Activated T-cell treated with anti-CD3 and anti-CD28 coated beads, Interleukin-2, amount 50 U/mL, for 72 hours (primary cell): ENCODE measurements at places on chromosomes 4 and X. TPM values are rescaled to one million over a fixed set of nuclear protein-coding genes. Genes with fewer than 3 reads are reported as not detected.
A peak's percentile ranks its signal among the peaks of the same experiment; 100 is the strongest.

- no peak for DNase-seq
- H3K36me3 ChIP-seq, result peaks cover 4% of the 10 kb centered on the region
- H3K27me3 ChIP-seq, result no peaks in the 10 kb centered on the region
- H3K4me3 ChIP-seq, result no peak overlapping the region
Measured at GRCh38 chrX:21968333-21968732, 27.8 kb downstream of the SMS start.

DNA sequence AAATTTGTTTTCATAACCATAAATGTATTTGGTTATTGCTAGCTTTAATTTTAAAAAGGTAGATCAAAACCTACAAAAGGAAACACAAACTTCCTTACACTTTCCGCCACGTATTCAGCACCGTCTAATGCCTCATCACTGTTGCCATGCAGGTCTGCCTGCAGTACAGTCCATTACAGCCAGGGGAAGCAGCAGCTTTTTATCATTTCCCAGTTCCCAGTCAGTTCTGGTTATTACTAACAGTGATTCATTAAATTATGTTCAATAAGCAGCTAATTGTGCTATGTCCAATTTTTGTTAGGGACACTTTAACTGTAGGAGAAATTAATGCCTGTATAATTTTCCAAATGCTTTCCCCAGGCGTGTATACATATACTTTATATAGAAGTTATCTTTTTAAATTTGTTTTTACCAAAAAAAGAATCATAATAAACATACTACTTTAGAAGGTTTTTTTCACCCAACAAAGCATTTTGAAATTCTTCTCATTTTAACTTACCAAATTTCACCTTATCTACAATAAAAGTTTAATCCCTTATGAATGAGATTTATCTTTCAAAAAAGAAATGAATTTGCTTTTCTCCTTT is 93.3 kb downstream of the ANXA3 start:
- no peaks in the 10 kb centered on the region for H3K36me3 ChIP-seq
- H3K4me1 ChIP-seq, result peaks cover 7% of the 10 kb centered on the region
- no peak overlapping the region for H3K4me3 ChIP-seq
- peaks cover 16% of the 10 kb centered on the region for H3K27me3 ChIP-seq
- H3K27ac ChIP-seq, result no peak overlapping the region

DNA sequence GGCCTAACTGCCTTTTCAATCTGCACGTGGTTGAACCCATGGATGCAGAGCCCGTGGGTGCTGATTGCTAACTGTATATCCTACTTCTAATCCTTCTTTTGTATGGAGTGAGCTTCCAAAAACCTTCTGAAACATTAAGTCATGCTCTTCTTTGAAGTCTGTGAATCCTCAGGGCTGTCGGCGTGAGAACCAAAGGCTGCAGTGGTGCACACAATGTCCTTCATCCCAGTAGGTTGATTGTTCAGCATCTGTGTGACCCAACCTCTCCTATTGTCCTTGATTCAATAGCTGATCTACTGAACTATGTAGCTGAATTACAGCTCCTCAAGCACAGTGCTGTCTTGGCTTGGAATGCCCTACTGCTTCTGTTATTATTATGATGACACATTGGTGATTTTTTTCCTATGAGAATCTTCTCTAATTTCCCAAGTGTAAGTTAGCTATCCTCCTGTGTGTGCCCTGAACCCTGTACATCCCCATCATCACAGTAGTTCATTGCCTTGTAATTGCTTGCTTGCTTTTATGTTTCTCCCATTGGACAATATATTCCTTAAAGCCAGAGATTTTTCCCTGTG is 294.6 kb downstream of the TRIML1 start:
- no peaks in the 10 kb centered on the region for H3K27me3 ChIP-seq
- DNase-seq, result no peak
- H3K4me3 ChIP-seq, result no peak overlapping the region
- H3K27ac ChIP-seq, result no peak overlapping the region
- no peaks in the 10 kb centered on the region for H3K4me1 ChIP-seq
- peaks cover 3% of the 10 kb centered on the region for H3K36me3 ChIP-seq

- H3K36me3 ChIP-seq, result no peaks in the 10 kb centered on the region
- no peak overlapping the region for H3K27ac ChIP-seq
- no peaks in the 10 kb centered on the region for H3K4me1 ChIP-seq
- H3K27me3 ChIP-seq, result no peaks in the 10 kb centered on the region
- no peak for DNase-seq
Measured at GRCh38 chr4:162699629-162700028, 467.1 kb downstream of the NAF1 start.

DNA sequence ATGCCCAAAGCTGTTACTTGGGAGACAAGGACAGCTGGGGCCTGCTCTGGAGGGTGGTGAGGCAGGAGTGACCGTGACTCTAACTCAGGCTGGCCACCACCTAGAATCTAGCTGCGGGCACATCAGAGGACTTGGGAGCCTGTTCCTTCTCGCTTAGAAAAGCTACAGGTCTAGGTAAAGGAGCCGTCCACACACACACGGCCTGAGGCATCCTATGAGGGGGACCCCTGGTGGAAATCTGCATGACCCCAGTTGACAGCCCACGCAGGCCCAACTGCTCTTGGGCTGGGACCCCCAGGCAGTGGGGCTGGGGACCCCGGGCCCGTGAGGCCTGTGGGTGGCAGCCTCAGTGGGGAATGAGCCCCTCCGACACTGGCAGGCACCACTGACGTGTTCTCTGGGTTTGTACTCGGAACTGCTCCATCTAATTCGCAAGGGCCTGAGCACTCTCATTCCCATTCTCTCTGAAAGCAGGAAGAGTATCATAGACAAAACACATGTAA is 75.6 kb downstream of the ACOX3 start:
- no peaks in the 10 kb centered on the region for H3K27me3 ChIP-seq
- no peak overlapping the region for H3K27ac ChIP-seq
- peaks cover 9% of the 10 kb centered on the region for H3K36me3 ChIP-seq
- H3K4me1 ChIP-seq, result no peaks in the 10 kb centered on the region
- no peak for DNase-seq
- no peak overlapping the region for H3K4me3 ChIP-seq

- no peaks in the 10 kb centered on the region for H3K36me3 ChIP-seq
- no peak for DNase-seq
- no peaks in the 10 kb centered on the region for H3K4me1 ChIP-seq
- no peak overlapping the region for H3K4me3 ChIP-seq
- no peak overlapping the region for H3K27ac ChIP-seq
- peaks cover 6% of the 10 kb centered on the region for H3K27me3 ChIP-seq
Measured at GRCh38 chrX:66914080-66914479, 275.2 kb upstream of the EDA2R start.

GRCh38 chr4:15771216-15772058 is 6.7 kb upstream of the CD38 start:
- peak; percentile 47 for DNase-seq
- H3K36me3 ChIP-seq, result peaks cover 8% of the 10 kb centered on the region
- peak overlapping the region; percentile 77 for H3K27ac ChIP-seq
- peak overlapping the region; percentile 71 for H3K4me3 ChIP-seq
- H3K27me3 ChIP-seq, result peaks cover 40% of the 10 kb centered on the region

IL2 gene
- total RNA-seq, result 24.8 TPM

ARMCX1 gene
- total RNA-seq, result 2.8 TPM
